Esophagus muscularis mucosa (tissue), 4 donors: ENCODE measurements at places on chromosomes 1 and 21. TPM values are rescaled to one million over a fixed set of nuclear protein-coding genes. Genes with fewer than 3 reads are reported as not detected.

DNA sequence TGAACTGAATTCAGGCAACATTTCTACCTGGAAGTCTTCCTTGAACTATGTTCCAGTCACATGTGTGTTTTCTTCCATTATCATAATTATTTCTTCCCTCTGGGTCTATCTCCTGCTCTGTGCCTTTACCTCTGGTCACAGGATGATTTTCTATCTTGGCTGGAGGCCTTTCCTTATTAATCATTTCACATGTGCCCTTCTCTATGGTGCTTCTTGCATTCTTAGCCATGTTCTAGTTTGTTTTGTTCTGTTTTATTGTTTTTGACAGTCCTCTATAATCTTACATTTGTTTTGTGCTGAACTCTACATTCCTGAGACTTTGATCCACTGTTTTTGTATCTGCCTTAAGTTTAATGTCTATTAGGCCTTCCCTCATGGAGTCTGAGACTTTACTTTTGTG lies 51.0 kb downstream of the SGIP1 start:
- no peak for DNase-seq

GRCh38 chr1:50562106-50562505 lies 138.9 kb upstream of the DMRTA2 start:
- DNase-seq = no peak

GRCh38 chr21:39321424-39321823 lies 8.0 kb upstream of the BRWD1 start:
- DNase-seq = no peak

GRCh38 chr1:18343581-18343980 lies 137.1 kb upstream of the KLHDC7A start:
- DNase-seq = no peak

- DNase-seq = no peak
Observed at GRCh38 chr1:32275424-32275823, 16.5 kb upstream of the HDAC1 start.

- no peak for DNase-seq
Observed at GRCh38 chr1:65949230-65949626, 156.5 kb downstream of the PDE4B start.

GRCh38 chr1:241838897-241839296 lies 9.1 kb upstream of the EXO1 start:
- DNase-seq = no peak

- DNase-seq = no peak
Observed at GRCh38 chr1:169528215-169529067, 42.7 kb upstream of the SLC19A2 start.

DNA sequence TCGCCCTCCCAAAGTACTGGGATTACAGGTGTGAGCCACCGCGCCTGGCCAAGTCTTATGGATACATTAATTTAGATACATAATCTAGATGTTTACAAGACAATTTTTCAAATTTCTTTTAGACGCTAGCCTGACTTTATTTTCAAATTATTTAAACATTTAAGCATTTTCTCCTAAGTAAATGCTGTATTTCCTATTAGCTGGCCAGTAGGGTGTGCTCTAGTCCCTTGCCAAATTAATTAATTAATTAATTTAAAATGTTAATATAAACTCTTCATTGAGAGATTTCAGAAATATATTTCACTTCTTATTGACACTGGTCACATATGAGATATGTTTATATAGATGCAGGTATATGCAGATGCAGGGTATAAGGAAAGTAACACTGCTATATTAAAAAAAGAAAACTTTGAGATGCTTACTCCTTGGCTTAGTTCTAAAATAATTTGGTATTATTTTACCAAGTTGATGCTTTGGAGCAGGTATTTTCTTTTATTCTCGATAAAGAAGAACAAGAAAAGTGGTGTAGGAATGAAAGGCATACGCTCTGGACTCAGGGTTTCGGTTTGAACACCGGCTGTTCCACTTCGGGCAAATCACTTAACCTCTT lies 5.2 kb upstream of the ERRFI1 start:
- no peak for DNase-seq

GRCh38 chr1:162010175-162010506 lies 13.5 kb downstream of the OLFML2B start:
- no peak for DNase-seq

GRCh38 chr1:48817505-48818114 lies 40.9 kb upstream of the BEND5 start:
- no peak for DNase-seq

The SAMD13 gene
- total RNA-seq = 2.1 TPM

The FCMR gene
- total RNA-seq = 3.2 TPM

The TSPEAR gene
- total RNA-seq = not detected

The KLF17 gene
- total RNA-seq = 2.0 TPM

The CDC42 gene
- 177 TPM for total RNA-seq
